Fibroblast of lung (primary cell): ENCODE measurements at places on chromosomes 12 and 14.

GRCh38 chr14:95516554-95517181, at the start of gene SYNE3:
TSS of gene SYNE3 (minus strand) at chr14:95516650. CDS start at chr14:95475821, 40,829 bp downstream.
- peak within 1 kb of the TSS; percentile 5 for H3K27ac ChIP-seq
- peaks cover 21% of the 10 kb centered on the region for H3K4me1 ChIP-seq
- H3K27me3 ChIP-seq, result no peaks in the 10 kb centered on the region

DNA sequence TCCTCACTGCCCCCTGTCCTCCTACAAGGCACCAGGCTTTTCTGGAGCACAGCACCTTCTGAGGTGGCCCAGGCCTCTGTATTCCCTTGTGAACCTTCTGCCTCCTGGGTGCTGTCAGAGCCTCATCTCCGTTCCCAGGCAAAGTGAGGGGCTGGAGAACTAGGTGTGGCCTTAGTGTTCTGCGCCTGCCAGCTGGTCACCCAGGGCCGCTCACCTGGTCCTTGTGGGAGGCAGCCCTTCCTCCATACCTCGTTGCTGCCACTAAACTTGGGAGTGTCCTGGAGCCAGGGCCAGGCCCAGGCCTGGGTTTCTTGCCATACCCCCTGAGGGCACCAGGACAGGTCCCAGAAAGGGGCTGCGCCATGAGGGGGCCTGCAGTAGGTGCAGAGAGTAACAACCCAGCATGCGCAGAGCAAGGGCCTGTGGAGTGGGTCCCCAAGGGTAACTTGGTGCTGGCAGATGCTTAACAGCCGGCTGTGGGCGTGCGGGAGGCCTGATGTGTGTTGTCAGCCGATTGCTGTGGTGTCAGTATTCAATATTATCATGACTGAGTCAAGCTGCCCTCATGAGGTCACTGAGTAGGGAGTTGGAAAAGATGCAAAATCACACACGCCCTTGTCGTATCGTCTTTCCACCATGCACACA, 17.1 kb downstream of the OTUB2 start:
- no peak overlapping the region for H3K4me3 ChIP-seq
- peak; percentile 28 for DNase-seq
- no peaks in the 10 kb centered on the region for H3K27me3 ChIP-seq
- peaks cover 13% of the 10 kb centered on the region for H3K36me3 ChIP-seq
- H3K4me1 ChIP-seq, result peaks cover 25% of the 10 kb centered on the region

DNA sequence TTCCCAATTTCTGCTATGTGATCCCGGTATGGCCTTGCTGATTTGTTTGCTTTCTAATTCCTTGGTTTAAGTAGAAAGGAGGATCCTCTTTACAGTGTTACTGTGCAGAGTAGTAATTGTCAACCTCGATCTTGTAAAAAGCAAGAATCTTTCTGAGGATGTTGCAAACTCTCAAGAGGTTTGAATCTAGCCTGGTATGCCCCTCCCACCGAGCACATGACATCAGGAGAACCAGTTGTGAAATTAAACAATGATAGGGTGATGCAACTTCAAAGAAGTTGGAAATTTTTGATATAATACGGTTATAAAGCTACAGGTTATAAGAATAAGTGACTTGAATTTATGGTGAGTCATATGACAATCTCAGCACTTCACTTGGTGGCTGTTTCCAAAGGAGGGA, 35.0 kb upstream of the FUT8 start:
- no peak for DNase-seq
- no peak overlapping the region for H3K27ac ChIP-seq
- no peaks in the 10 kb centered on the region for H3K36me3 ChIP-seq
- no peaks in the 10 kb centered on the region for H3K27me3 ChIP-seq
- H3K4me1 ChIP-seq, result no peaks in the 10 kb centered on the region

DNA sequence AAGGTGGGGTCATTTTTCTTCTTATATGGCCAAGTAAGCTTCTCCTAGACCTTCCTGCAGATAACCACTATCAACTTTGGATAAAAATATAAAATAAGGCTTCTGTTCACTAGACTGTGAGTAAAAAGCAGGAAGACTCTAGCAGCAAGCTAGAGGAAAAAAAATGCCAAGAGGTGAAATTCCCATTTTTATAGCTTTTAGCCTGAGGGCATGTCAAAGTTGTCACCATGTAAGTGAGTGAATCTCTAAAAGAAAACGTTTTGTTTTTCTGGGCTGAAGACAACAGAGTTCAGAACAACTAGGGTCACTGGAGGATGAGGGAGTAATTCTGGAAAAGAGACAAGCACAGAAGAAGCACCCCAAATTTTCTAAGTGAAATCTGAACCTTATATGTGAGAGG, 143.9 kb upstream of the DIO3 start:
- H3K4me3 ChIP-seq, result no peak overlapping the region
- H3K36me3 ChIP-seq, result no peaks in the 10 kb centered on the region
- DNase-seq, result no peak
- H3K4me1 ChIP-seq, result no peaks in the 10 kb centered on the region
- no peak overlapping the region for H3K27ac ChIP-seq

- H3K4me3 ChIP-seq, result no peak overlapping the region
- H3K4me1 ChIP-seq, result peaks cover 2% of the 10 kb centered on the region
- no peaks in the 10 kb centered on the region for H3K36me3 ChIP-seq
- DNase-seq, result peak; percentile 12
- H3K27ac ChIP-seq, result no peak overlapping the region
Measured at GRCh38 chr12:60169904-60170303, 574.1 kb downstream of the SLC16A7 start.

DNA sequence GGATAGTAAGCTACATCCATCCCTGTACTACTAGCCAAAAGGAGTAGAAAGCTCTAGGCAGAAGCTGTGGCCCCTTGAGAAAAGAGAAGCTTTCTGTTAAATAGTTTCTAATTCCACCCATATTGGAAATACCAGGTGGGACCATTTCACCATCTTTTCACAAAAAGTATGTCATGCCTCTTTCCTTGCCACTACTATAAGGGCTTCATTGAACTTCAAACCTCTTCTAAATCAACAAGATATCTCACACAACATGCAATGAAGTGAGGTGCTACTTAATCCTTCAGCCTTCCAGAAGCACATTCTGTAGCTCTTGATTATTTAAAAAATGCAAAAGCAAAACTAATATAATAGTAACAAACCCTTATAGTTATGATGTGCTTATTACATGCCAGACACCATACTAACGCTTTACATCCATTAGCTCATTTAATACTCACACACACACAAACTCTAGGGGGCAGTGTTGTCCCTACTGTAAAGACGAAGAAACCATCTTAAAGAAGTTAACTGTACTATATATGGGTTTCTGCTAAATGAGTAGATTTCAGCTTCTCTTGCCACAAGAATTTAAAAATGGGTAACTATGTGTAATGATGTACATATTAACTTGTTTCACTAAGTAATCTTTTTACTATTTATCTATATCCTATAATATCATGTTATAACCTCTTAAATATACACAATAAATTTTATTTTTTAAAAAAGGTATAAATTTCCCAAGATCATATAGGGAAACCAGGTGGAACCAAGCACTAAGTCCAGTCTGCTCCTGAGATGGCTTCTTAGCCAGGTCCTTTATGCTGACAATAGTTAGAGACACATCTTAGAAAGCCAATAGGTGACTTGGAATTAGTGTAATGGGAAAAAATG, 124.4 kb downstream of the RPS29 start:
- H3K4me1 ChIP-seq, result no peaks in the 10 kb centered on the region
- no peak overlapping the region for H3K4me3 ChIP-seq
- no peaks in the 10 kb centered on the region for H3K36me3 ChIP-seq
- DNase-seq, result peak; percentile 71
- H3K27me3 ChIP-seq, result peaks cover 12% of the 10 kb centered on the region
- H3K27ac ChIP-seq, result no peak overlapping the region

- peaks cover 5% of the 10 kb centered on the region for H3K4me1 ChIP-seq
- no peaks in the 10 kb centered on the region for H3K36me3 ChIP-seq
- no peak overlapping the region for H3K27ac ChIP-seq
- no peak for DNase-seq
Measured at GRCh38 chr12:66244446-66244845, 55.4 kb downstream of the IRAK3 start.
